ENCODE measurements at places on chromosomes 4 and X. TPM values are rescaled to one million over a fixed set of nuclear protein-coding genes. Genes with fewer than 3 reads are reported as not detected.

Gene KLF3
- polyA plus RNA-seq, result 58.9 TPM

Gene PPP2R2C
- 0.51 TPM for polyA plus RNA-seq

Gene SAP30
- 10.2 TPM for polyA plus RNA-seq

Gene VGLL1
- polyA plus RNA-seq, result 8.4 TPM

Gene TRIM60
- not detected for polyA plus RNA-seq

Gene ITM2A
- 63.2 TPM for polyA plus RNA-seq

Gene CCSER1
- 22.5 TPM for polyA plus RNA-seq

DNA sequence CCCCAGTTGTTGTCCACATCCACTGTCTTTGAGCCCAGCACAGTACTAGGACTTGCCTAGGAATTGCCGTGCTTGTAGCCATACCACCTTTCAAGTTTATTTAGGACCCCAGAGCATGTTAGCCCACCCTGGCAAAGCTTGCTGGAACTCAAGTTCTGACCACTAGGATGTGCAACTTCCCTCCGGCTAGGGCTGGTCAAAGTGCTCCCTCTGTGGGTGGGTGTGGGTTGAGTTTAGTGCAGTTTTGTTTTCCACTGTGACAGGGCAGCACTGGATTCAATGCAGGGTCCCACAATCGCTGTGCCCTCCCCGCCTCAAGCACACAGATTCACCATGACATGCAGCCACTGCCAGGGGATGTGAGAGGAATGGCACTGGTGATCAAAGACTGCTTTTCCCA, 96.0 kb downstream of the RASGEF1B start:
- no peak for DNase-seq

DNA sequence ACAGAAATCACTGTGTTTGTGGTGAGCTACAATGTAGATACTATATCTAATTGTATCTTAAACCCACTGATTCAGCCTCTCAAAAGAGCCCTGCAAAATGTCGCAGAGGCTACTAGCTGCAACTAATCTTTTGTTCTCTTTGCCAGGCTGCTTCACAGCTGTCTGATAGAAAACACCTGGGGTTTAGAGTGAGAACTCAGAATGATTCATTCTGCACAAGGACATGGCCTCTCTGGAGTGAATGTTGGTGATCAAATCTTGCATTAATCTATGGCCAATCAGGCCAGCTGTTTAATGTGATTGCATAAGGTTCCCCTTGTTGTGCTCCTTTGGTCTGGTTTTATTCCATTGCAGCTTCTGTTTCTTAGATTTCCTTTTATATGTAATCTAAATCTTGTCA, 100.3 kb downstream of the EMCN start:
- peak; percentile 20 for DNase-seq

DNA sequence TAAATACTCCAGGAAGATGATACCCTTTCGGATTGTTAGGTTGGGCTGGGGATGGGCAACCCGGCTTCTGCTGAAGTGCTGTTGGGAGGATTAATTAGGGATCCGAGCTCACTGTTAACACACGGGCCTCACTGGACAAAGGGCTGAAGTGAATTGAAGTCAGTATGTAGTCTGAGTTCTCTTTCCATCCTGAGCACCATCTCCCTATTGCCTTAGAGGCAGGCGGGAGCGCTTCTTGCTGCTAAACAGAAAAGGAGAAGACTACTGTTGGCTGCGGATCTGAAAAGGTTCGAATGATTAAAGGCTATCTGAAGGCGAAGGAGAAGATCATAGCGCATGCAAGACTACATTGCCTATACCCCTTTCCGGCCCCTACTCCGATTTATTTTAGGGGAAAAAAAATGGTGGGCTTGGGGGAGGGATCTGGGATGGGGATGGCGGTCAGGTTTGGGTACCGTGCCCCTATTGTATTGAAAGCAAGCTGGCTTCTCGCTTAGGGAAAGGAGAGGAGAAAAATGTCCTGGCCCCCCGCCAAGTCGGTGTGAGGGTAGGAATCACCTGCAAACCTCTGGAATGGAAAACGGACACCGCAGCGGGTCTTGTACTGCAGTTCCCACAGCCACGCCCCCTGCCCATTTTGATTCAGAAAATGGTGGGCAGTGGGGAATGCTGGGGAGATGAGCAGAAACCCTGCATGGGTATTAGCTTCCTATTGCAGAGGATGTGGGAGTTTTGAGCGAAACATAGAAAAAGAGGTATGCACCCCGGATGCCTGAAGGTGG, 22.3 kb downstream of the MORF4L2 start:
- peak; percentile 1 for DNase-seq

GRCh38 chrX:17584248-17584681, 153.0 kb upstream of the SCML1 start:
- no peak for DNase-seq

GRCh38 chrX:38859602-38860001, 58.3 kb downstream of the MID1IP1 start:
- DNase-seq, result no peak

DNA sequence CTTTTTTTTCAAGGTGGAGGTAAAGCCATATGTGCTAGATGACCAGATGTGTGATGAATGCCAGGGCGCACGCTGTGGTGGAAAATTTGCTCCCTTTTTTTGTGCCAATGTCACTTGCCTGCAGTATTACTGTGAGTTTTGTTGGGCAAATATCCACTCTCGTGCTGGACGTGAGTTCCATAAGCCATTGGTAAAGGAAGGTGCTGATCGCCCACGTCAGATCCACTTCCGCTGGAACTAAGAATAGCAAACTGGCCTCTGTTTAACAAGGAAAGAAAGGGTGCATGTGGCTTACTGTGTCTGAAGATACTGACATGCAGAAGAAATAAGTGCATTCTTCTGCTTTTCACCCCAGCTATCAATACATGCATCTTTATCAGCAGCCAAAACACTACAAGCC, 63.9 kb downstream of the CPEB2 start:
- DNase-seq, result no peak

GRCh38 chrX:78493180-78493579, 165.8 kb upstream of the CYSLTR1 start:
- no peak for DNase-seq

GRCh38 chr4:81164623-81165416, 50.2 kb downstream of the PRKG2 start:
- no peak for DNase-seq

DNA sequence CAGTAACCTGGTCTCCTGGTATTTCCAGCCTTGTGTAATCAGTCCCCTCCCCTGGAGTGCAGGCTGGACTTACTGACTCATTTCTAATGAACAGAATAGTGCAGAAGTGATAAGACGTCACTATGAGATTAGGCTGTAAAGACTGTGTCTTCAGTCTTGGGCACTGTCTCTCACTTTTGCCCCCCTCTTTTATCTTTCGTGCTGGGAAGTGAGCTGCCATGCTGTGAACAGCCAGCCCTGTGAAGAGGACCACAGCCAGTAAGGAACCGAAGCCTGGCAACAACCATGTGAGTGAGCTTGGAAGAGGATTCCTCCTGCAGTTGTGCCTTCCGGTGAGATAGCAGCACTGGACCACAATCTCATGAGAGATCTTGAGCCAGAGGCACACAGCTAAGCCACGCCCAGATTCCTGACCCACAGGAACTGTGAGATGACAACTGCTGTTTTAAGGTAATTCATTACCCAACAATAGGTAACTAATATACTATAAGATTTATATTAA, 67.5 kb upstream of the GPR34 start:
- DNase-seq, result no peak

DNA sequence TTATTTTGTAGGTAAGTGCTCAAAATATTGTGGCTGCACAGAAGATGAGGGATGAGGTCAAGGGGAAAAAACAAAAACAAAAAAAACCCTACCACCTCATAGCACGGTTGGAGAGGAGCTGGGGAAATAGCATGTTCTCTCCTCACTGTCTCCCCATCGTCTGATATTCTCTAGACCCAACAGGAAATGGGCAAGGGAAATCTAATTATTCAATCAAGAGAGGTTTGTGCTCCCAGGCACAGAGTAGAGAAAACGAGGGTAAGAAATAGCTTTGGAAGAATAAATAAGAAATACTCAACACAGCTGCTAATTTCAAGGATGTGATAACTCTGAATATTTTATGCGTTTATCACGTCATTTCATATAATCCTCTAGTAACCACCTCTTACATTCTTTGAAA, 619.2 kb upstream of the GNPDA2 start:
- DNase-seq, result no peak

DNA sequence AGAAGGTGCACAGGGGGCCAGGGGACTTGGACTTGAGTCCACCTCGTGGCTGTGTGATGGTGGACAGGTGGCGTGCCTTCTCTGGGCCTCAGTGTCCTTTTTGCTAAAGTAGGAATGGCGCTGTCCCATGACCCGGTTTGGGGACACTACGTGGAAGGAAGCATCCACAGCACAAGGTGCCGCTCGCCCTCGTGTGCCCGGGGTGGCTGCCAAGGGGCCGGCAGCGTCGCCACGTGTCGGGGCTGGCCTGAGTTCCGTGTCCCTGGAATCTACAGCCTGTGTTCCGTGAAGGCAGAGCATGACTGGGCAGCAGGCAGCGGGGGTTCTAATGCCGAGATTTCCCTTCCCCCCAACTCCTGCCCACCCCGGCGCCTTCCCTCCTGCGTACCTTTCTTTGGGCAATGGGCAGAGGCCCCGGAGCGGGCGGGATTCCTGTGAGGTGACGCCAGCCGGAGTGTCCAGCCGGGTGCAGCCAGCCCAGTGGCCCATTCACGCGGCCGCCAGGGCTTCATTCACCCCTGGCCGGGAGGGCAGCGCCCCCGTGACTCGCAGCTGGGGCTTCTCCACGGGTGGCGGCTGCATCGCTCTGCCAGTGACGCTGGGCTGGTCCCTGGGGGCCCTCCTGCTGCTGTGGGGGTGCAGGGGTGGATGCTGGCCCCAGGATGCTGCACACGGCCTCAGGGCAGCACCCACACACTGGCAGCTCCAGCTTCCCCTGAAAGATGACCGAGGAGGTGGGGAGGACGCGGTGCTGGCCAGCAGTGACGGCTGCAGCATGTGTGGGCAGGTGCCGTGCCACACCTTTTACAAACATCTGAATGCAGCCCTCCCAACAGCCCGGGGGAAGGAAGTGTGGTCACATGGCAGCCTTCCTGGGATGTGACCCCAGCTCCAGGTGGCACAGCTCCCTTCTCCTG, 21.2 kb downstream of the DOK7 start:
- peak; percentile 78 for DNase-seq

DNA sequence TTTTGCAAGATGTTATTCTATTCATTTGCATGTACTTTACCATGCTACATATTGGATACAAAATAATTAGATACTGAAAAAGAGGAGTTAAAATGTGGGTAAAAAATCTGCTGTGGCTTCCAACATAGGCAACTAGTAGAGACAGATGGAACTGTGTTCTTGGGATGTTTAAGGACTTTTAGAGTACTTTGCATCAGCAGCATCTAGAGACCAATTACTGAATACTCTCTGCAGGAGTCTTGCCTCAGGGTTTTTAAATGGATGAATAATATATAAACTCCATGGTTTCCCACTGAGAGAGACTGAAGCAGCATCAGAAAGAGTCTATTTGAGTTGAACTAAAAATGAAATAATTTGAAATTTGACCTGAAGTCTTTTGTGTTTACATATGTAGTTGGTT, 676.7 kb downstream of the GALNTL6 start:
- DNase-seq, result no peak

DNA sequence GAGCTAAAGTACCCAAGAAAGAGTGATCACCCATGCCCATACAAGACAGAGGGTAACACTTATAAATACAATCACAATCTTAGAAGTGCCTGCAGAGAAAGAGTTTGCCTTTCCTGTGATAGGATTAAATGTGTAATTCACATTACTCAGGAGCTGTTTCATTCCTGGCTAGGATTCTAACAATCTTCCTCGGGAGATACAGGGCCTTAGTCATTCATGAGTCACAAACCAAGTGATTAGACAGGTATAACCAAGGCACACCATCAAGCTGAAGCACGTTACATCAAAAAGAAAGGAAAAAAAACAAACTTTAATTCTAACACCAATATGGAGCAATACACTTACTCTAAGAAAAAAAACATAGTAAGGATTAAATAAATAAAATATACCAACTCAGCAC, 14.9 kb downstream of the ABCG2 start:
- DNase-seq, result no peak

GRCh38 chrX:119816300-119816699, 24.9 kb upstream of the RPL39 start:
- DNase-seq, result no peak

- no peak for DNase-seq
Measured at GRCh38 chr4:140641105-140641555, 72.4 kb upstream of the UCP1 start.

DNA sequence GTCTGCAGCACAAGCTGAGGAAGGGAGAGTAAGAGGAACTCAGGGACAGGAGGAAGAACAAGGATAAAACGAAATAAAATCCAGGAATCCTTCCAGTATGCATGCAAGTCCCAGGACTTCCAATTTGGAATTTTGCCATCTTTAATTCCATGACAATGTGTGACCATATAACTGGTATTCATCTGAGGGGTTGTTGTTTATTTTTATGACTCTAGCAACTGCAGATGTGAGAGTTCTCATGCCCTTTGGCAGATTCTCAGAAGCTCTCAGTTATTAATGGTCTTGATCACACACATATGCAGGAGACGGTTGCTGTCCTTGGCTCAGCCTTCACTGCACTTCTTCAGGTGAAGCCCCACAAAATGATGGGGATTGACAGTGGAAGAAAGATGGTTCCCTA, 148.2 kb downstream of the SMIM20 start:
- no peak for DNase-seq

DNA sequence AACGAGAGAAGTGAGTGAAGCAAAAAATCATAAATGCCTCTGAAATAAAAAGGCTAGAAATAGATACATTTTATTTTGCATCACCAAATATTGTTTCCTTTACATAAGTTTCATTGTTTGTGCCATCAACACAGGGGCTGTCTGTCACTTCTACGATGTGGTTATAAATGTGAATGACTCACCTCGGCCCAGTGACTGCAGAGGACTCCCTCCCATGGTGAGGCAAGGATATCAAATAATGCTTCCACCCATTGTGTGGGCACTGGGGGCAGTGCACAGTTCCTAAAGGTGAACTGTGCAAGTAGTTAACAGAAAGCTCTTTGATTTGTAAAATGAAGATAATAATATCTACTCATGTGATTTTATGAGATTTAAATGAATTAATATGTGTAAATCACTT, 230.3 kb upstream of the NEIL3 start:
- no peak for DNase-seq

- DNase-seq, result no peak
Measured at GRCh38 chr4:39975488-39976089, 2.1 kb downstream of the PDS5A start.

- no peak for DNase-seq
Measured at GRCh38 chrX:455673-456072, 69.0 kb upstream of the PPP2R3B start.

DNA sequence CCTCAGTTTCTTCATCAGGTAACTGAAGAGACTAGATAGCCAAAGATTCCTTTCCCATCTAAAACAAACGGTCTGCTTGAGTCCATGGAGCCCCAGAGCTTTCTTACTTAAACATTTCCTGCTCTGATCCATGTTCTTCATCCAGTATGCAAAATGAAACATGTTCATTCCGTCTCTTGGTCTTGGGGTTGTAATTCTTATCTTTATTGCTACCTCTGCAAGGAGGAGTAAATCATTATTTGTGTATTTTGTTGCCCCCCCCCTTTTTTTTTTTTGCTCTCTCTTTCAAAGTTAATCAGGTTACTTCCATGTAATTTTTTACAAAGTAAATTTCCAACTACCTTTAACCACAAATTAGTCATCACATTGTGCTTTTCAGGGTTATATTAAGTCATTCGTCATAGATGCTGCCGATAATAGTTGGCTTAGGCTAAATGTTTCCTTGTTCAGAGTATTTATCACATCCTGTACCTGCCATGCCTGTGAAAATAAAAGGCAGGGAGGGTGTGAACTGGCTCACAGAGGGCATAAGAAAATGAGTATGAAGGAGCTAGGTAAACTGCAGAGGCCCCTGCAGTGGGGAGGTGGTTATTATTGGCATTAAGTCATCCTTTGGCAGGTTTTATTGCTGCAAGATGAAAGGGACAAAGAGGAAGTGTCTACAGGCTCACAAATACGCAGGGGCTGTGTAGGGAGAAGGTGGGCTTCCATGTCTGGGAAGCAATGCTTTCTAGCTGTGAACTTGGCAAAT, 76.7 kb upstream of the HS3ST1 start:
- no peak for DNase-seq
